ENCODE measurements at places on chromosomes 16 and 17. TPM values are rescaled to one million over a fixed set of nuclear protein-coding genes. Genes with fewer than 3 reads are reported as not detected.

- no peak overlapping the region for H3K4me3 ChIP-seq
- H3K27me3 ChIP-seq = no peaks in the 10 kb centered on the region
- H3K4me1 ChIP-seq = peaks cover 19% of the 10 kb centered on the region
- no peaks in the 10 kb centered on the region for H3K36me3 ChIP-seq
Observed at GRCh38 chr17:31699281-31699680, 159.8 kb downstream of the COPRS start.

DNA sequence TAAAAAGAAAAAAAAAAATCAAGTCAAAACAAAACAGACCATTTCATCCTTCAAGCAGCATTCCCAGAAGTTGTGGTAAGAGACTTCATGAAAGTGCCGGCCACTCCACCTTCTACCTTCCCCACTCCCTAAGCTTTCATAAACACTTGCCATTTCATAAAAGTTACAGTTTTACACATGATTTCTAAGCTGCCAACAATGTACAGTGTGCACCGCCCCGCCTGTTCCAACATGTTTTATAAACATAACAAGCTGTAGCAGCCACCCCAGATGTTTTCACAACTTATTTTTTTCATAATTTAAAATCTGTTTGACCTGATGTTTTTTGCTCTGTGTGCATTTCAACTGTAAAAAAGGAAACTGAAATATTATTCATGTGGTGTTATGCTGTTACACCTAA is 608.1 kb downstream of the TOX3 start:
- H3K27ac ChIP-seq = no peak overlapping the region
- DNase-seq = no peak
- H3K27me3 ChIP-seq = no peaks in the 10 kb centered on the region

DNA sequence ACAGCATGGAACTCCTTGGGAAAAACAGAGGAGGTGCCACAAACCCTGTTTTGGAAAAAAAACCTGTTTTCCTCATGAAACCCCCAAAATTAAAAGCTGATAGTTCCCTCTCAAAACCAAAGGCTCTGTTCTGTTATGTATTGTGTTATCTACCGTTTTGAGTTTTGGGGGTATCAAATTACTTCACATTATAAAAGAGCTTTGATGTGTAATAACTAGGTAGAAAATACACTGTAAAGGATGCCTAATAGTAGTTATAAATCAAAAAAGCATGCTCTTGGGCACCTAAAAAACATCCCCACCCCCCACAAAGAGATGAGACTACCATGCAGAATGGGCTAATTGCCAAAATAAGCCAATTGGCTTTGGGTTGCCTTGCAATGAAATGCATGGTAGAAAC is 30.8 kb downstream of the C16orf54 start:
- no peak overlapping the region for H3K27ac ChIP-seq
- H3K4me3 ChIP-seq = no peak overlapping the region
- peaks cover 8% of the 10 kb centered on the region for H3K4me1 ChIP-seq

The MYOCD gene
- total RNA-seq = 2.8 TPM

- no peaks in the 10 kb centered on the region for H3K4me1 ChIP-seq
- peak; percentile 80 for DNase-seq
- H3K4me3 ChIP-seq = no peak overlapping the region
- no peaks in the 10 kb centered on the region for H3K36me3 ChIP-seq
- no peak overlapping the region for H3K27ac ChIP-seq
Observed at GRCh38 chr16:28326881-28327610, 34.7 kb downstream of the SBK1 start.

The PIK3R6 gene
- 1.9 TPM for total RNA-seq

DNA sequence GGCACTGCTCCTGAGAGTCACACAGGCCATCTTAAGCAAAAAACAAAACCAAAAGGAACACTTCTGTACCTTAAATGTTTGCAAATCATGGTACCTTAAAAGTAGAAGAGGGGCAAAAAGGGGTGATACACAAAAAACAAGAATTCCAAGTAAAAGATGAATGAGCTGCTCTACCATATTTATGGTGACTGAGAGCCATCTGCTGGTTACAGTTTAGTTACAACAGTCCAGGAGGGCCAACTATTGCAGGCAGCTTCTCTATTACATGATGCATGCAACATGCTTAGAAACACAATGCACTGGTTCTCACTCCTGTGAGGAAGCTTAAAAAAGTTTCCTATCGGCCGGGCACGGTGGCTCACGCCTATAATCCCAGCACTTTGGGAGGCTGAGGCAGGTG is 53.5 kb downstream of the STX8 start:
- H3K27ac ChIP-seq = no peak overlapping the region
- no peak for DNase-seq
- no peak overlapping the region for H3K4me3 ChIP-seq
- H3K36me3 ChIP-seq = no peaks in the 10 kb centered on the region
- H3K27me3 ChIP-seq = no peaks in the 10 kb centered on the region

The TBC1D3C gene
- not detected for total RNA-seq

GRCh38 chr17:69143683-69144231 is 2.1 kb upstream of the ABCA6 start:
- no peak for DNase-seq
- H3K4me1 ChIP-seq = peaks cover 21% of the 10 kb centered on the region
- no peaks in the 10 kb centered on the region for H3K27me3 ChIP-seq
- H3K36me3 ChIP-seq = peaks cover 7% of the 10 kb centered on the region
- no peak overlapping the region for H3K4me3 ChIP-seq
- H3K27ac ChIP-seq = no peak overlapping the region

DNA sequence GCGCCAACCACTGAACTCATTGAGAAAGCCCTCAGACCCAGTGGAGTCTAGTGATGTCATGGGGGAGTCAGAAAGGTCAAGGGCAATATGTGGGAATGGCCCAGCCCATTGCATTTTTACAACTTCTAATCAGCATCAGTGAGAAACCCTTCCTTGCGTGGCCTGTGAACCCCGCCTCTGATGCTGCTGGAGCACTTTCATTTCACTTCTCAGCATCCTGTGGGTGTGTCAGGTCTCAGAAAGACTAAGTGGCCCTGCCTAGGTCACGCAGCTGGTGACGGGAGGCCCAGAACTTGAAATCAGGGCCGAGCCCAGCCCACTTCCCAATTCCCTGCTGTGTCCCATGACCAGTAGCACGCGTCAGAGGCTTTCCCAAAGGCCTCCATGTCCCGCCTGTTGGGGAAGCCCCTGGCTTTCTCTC is 6.1 kb downstream of the DNAI2 start:
- no peaks in the 10 kb centered on the region for H3K36me3 ChIP-seq
- no peak for DNase-seq
- no peak overlapping the region for H3K27ac ChIP-seq
- H3K27me3 ChIP-seq = peaks cover 8% of the 10 kb centered on the region
- H3K4me3 ChIP-seq = no peak overlapping the region
- peaks cover 21% of the 10 kb centered on the region for H3K4me1 ChIP-seq

The AATK gene
- total RNA-seq = 2.8 TPM

The TBC1D3E gene
- total RNA-seq = not detected

GRCh38 chr16:21218153-21218552 is 6.8 kb upstream of the ZP2 start:
- peaks cover 5% of the 10 kb centered on the region for H3K27me3 ChIP-seq
- DNase-seq = no peak
- no peaks in the 10 kb centered on the region for H3K36me3 ChIP-seq
- H3K27ac ChIP-seq = no peak overlapping the region
- H3K4me3 ChIP-seq = no peak overlapping the region
- no peaks in the 10 kb centered on the region for H3K4me1 ChIP-seq

The MMP2 gene
- 154 TPM for total RNA-seq

DNA sequence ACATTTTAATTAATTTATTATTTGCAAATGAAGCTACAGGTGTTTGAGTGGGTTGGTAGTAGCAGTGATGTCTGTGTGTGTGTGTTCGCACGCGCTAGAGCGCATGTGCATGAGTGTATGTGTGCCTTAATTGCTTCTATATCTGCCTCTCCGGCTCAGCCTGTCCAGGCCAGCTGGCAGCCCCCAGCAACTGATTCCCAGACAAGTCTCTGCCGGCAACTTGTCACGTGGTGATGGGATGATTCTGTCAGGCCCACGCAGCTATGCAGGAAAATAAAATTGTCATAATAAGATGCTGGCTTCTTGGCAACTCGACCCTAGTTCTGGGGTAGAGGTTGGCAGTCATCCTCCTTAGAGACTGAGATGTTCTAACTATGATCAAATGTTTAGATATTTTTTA is 712.8 kb upstream of the SOX9 start:
- no peaks in the 10 kb centered on the region for H3K27me3 ChIP-seq
- no peak overlapping the region for H3K27ac ChIP-seq
- H3K4me3 ChIP-seq = no peak overlapping the region
- H3K4me1 ChIP-seq = peaks cover 16% of the 10 kb centered on the region
- no peak for DNase-seq

GRCh38 chr17:76714822-76715495 is 4.2 kb upstream of the MXRA7 start:
- H3K4me1 ChIP-seq = peaks cover 30% of the 10 kb centered on the region
- peak; percentile 80 for DNase-seq
- H3K27me3 ChIP-seq = no peaks in the 10 kb centered on the region
- H3K27ac ChIP-seq = peak overlapping the region; percentile 2

The TMEM204 gene
- total RNA-seq = 22.7 TPM

- DNase-seq = no peak
- H3K4me1 ChIP-seq = peaks cover 97% of the 10 kb centered on the region
- H3K36me3 ChIP-seq = no peaks in the 10 kb centered on the region
- peak overlapping the region; percentile 59 for H3K27ac ChIP-seq
Observed at GRCh38 chr16:87486713-87487247, 6.0 kb downstream of the ZCCHC14 start.

GRCh38 chr16:4293822-4294457 is 21.1 kb upstream of the TFAP4 start:
- H3K27ac ChIP-seq = peak overlapping the region; percentile 15
- H3K27me3 ChIP-seq = no peaks in the 10 kb centered on the region
- DNase-seq = no peak
- H3K4me3 ChIP-seq = no peak overlapping the region
- no peaks in the 10 kb centered on the region for H3K36me3 ChIP-seq
- H3K4me1 ChIP-seq = peaks cover 34% of the 10 kb centered on the region

The ATP2A3 gene
- total RNA-seq = 22.4 TPM

The CDK5RAP3 gene
- total RNA-seq = 100 TPM

All from suprapubic skin (tissue), 4 donors.